ENCODE measurements at places on chromosomes 16 and 17.

GRCh38 chr16:12392585-12393091 is 411.0 kb downstream of the CPPED1 start:
- no peak for DNase-seq

GRCh38 chr16:55349867-55350266 is 25.9 kb downstream of the IRX6 start:
- DNase-seq = no peak

DNA sequence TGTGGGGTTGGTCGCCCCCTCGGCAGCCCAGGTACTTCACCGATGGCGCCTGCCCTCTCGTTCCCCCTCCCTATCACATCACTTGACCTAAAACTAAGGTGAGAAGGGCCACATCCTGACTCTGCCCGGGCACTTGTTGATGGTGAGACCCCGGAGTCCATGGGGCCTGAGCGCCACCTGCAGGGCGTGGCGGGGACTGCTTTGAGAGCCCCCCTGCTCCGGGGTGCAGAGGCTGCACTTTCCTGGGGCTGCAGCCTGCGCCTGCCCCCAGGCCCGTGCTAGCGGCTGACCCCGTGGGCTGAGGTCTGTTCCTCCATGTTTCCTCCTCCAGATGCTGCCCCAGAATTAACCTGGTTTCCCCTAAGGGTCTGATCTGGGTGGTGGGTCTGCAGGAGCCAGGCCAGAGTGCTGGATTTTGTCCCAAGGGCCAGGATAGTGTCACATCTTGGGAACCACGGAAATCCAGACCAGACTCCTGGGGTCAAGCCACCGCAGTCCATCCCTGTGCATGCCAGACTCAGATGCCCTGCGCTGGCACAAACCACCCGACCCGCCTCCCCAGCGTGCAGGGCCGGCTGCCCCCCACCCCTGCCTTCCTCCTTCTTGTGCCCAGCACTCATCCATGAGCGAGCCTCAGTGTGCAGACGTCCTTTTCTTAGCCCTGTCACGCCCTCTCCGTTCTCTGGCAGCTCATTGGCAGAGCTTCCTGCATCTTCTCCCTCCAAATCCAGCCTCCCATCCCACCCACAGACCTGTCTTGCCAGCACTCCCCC is 2.7 kb downstream of the NDUFAF8 start:
- no peak for DNase-seq

- no peak for DNase-seq
Observed at GRCh38 chr16:52450916-52451315, 96.0 kb downstream of the TOX3 start.

- no peak for DNase-seq
Observed at GRCh38 chr17:60905709-60906108, 228.1 kb downstream of the BCAS3 start.

GRCh38 chr17:79825580-79825921 is 13.7 kb downstream of the CBX4 start:
- DNase-seq = no peak

All from T-cell (primary cell).